ENCODE measurements at places on chromosomes 11 and 22.

- no peak for DNase-seq
These were observed 149.3 kb downstream of the FBXO7 start for GRCh38 chr22:32623943-32624342.

DNA sequence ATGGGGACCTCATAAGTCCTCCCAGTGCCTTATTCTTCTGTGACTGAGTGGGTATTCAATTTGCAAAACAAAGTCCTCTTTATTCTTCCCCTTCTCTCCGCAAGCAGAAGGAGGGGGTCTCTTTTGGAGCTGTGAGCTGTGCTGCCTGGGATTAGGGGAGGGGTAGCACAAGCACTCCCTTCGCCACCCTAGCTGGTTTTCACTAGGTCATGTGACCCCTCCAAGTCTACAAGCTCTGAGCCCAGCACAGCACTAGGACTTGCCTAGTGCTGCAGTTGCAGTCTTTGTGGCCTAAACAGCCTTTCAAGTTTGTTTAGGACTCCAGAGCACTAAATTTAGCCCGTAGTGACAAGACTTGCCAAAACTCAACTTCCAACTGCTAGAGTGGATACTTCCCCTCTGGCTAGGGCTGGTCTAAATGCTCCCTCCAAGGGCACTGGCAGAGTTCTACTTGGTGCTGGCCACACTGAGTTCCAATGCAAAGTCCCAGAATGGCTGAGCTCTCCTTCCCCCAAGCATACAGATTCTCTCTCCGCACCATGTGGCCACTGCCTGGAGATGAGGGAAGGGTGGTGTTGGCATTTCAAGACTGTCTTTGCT lies 25.4 kb downstream of the TAF1D start:
- no peak for DNase-seq

- DNase-seq, result no peak
These were observed 95.3 kb downstream of the FBXO7 start for GRCh38 chr22:32569956-32570355.

- no peak for DNase-seq
These were observed 10.5 kb downstream of the ZMAT5 start for GRCh38 chr22:29756341-29756740.

DNA sequence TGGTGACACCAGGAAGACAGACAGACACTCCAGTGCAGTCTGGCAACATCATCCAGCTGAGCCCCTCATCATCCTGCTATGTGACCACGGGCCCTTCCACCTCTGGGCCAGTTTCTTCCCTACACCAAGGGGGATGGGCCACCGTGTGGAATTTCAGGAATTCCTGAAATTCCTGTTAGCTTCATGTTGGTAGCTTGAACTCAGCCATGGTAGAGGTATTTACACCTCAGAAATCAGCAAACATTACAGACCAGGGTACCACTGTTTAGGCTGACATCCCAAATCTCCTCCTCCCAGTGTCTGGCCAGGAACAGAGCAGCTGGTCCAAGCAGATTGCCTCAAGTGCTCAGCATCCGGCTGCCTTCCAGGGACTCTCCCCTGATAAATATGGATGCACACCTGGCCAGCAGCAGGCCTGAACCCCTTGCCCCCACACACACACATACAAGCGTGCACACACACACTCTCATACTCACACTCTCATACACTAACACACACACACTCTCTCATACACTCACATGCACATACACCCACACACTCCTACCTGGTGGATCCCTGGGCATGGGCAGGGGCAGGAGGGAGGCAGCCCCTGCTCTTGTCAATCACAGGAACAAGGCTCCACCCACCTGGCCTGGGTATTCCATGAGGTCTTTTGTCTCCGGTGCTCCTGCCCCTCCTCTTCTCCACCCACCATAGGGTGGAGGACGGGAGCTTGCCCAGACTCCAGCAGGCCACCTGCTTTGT lies 85.2 kb downstream of the BUD13 start:
- no peak for DNase-seq

DNA sequence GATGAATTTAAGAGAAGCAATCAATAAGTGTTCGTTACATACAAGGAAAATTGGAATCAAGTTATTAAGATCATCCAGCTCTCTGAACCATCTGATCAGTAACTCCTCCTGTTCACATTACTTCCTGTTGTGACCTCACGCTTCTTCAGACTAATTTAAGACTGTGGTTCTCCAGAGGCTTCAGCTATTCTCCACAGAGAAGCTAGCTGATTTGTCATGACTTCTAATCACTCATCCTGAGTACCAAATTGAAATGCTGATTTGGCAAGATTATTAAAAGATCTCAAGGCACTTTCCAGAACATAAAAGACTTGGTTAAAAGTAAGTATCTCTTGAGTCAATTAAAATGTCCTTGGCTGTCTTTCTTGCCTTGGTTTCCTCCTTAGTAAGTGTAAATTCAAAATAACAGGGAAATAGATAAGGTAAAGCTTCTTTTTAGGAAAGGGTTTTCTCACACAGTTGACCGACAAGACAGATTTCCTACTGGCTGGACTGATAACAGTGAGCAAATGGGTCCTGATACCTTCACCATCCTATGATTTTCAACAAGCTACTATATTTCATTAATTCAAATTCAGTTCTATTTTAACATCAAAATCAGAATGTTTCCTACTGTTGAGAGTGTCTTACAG lies 38.5 kb downstream of the GAB2 start:
- no peak for DNase-seq

DNA sequence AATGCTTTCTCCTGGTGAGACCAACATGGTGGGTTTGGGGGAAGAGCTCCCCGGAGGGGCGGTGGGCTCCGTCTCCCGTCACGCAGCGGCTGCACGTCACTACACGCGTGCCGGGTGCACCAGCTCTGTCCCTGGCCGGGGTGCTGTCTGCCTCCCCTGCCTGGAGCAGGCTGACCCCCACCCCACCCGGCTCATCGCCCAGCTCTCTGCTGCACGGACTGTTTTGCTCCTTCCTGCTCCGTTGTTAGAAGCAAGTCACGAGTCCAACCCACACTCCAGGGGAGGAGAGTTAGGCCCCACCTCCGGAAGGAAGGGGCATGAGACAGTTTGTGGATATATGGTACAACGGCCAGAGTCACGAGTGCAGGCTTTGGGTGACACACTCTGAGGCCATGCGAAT lies 364.9 kb downstream of the BRD1 start:
- no peak for DNase-seq

DNA sequence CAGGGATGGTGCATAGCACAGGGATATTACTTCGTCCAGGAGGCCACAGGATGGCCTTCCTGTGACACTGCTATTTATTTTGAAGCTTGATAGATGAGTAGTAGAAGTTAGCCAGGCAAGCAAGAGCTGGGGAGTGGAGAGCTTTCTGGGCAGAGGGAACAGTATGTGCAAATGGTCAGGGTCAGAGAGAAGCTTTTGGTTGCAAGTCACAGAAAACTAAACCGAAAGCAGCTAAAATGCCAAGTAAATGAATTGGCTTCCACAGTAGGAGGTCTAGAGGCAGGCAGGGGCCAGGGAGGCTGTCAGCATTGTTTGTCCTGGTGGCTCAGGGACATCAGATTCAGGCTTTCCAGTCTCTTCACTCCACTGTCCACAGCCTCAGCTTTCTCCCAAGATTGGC lies 247.5 kb downstream of the GRIK4 start:
- DNase-seq, result no peak

DNA sequence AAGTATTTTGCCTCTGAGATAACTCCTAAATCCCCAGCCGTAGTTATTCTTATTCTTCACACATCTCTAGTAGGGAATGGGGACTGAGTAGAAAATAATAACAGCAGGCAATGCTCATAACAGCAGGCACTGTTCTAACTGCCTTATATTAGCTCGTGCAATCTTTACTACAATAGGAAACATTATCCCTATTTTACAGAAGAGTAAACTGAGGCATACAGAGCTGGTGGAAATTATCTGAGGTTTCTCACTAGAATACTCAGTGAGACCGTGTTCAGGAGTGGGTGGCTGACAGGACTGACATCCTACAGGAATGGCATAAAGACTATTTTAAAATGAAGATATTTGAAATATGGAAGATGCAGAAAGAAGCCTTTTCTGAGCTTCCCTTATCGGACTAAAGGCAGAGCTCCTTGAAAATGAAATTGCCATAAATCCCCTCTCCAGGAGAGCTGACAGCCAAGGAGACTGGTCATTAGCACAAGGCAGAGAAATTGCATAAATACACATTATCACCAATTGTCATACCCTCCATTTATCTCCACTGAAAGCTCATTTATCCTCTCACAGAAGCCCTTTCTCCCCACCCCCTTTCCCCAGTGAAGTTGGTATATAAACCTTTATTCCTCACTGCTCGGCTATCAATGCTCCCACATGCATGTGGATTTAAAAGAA lies 93.9 kb downstream of the RASSF10 start:
- DNase-seq, result no peak

GRCh38 chr11:102237096-102237735 lies 80.1 kb upstream of the BIRC3 start:
- no peak for DNase-seq

- no peak for DNase-seq
These were observed 6.3 kb upstream of the SH3BP1 start for GRCh38 chr22:37633089-37633624.

DNA sequence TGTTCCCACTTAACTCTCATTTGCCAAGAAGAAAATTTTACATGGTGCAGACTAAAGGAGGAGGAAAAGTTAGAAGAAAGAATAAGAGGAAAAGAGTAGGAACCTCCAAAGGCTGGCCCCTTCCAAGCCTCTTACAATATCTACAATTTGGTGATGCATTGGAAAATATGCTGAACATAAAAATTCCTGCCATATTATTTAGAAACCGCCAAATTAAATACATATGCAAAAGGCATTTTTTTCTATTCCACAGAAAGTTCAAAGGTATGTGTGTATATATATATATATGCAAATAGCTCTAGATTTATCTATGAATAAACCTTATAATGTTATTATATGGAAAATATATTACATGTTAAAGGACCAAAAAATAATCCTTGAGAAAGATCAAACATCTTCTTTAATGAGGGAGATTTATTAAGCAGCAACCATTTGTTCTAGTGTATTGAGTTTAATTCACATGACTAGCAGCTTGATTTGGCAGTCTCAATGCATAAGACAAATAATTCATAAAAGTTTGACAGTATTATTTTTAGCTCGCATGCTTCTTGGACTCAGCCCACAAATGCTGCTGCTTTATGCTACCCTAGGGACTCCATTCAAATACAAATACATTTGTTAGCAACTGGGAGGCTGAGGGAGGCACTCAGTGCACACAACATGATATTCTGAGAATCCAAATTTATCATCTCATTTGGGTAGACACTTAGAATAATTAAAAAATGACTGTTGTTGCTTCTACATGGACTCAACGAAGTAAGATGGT lies 184.9 kb downstream of the SBF2 start:
- DNase-seq, result no peak

DNA sequence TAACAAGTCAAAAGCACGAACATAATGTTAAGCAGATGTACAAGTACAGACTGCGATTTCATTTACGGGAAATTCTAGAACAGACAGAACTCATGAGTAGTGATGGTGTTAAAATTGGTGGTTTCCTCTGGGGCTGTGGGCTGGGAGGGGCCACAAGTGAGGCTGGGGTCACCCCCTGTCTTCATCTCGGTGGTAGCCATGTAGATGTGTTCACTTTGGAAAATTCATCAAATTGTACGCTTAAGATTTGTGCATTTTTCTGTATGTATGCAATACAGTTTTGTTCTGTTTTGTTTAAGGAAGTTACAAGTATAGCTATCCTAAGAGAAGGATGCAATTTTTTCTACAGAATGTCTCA lies 504 bp upstream of the ASCC2 start:
- DNase-seq, result no peak

GRCh38 chr11:87136236-87136635 lies 98.5 kb downstream of the TMEM135 start:
- DNase-seq, result no peak

- no peak for DNase-seq
These were observed 60.2 kb downstream of the LRRC32 start for GRCh38 chr11:76610371-76610770.

DNA sequence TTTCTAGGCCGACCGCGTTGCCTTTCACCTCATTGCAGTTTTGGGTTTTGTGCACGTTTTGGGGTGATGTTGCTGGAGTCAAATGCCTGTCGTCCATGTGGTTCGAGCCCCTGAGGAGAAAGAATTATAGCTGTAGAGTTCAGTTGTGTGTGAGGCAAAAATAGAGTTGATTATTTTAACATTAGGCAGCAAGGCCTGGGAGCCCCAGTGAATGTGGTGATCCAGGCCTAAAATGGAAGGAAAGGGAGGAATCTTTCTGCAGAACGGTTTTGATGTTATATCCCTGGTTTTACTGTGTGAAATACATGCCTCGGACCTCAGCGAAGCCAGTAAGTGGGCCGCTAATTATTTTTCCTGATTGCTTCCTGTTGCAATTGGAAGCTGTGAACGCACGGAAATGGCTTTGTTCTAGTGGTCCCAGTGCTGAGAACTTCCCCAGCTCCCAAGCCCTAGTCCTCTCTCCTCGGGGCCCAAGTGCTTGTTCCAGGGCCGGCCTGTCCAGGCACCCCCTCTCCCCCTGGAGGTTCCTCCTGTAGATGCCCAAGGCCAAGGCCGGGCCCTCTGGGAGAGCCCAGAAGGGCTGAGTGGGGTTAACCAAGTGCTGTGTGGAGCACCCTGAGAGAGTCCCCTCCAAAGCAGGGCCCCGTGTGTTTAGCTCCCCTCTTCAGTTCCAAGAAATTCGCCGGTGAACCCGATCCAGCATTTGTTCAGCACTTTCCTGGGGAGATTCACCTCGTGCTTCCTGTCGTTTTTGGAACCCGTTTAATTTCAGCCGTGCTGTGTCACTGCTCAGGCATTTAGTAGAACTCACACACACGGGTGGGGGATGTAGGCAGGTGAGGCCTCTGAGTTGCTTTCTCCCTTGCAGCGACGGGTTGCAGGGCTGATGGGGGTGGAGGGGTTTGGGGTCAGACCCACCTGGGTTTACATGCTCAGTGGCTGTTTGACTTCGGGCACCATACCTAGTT lies 2.1 kb downstream of the LRP5 start:
- no peak for DNase-seq

GRCh38 chr11:124919898-124920297 lies 848 bp downstream of the HEPN1 start:
- DNase-seq, result no peak

- no peak for DNase-seq
These were observed 18.4 kb downstream of the CUL5 start for GRCh38 chr11:108027057-108027456.

DNA sequence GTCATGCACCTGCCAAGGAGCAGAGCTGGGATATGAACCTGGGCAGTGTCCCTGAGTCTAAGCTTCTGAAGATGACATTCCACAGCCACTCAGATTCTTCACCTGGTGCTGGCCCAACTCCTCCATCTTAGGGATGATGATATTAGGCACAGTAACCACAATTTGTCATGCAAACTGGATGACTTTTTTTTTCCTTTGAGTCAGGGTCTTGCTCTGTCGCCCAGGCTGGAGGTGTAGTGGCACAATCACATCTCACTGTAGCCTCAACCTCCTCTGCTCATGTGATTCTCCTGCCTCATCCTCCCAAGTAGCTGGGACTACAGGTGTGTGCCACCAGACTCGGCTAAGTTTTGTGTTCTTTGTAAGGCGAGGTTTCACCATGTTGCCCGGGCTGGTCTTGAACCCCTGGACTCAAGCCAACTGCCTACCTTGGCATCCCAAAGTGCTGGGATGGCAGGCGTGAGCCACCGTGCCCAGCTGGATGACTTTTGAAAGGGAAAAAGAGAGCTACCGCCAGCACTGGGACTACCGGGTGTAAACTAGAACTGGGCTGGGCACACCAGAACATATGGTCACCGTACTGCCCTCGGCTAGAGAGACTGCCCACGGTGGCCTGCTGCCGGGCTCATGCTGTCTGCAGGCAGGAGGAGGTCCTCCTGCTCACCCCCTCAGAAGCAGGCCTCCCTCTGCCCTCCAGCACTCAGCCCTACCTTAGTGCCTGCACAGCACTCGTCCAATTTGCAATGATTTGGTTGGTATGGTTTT lies 77.7 kb downstream of the NAT10 start:
- DNase-seq, result no peak
